Activated CD8-positive, alpha-beta T cell treated with anti-CD3 and anti-CD28 coated beads, Interleukin-2, amount 10 ng/mL, durations not matched to agents 7 days and 5 days (primary cell): ENCODE measurements at places on chromosomes 7 and 10. TPM values are rescaled to one million over a fixed set of nuclear protein-coding genes. Genes with fewer than 3 reads are reported as not detected.

Gene CYP2E1
- 0.13 TPM for total RNA-seq

Gene JAKMIP3
- total RNA-seq, result 0.08 TPM

Gene GJC3
- total RNA-seq, result 0.21 TPM

Gene XRCC2
- 15.6 TPM for total RNA-seq

Gene CLIP2
- total RNA-seq, result 1.5 TPM

Gene KLLN
- 0.94 TPM for total RNA-seq

Gene GPR146
- total RNA-seq, result 3.1 TPM
